ENCODE measurements at places on chromosomes 6 and 20.
A peak's percentile ranks its signal among the peaks of the same experiment; 100 is the strongest.

DNA sequence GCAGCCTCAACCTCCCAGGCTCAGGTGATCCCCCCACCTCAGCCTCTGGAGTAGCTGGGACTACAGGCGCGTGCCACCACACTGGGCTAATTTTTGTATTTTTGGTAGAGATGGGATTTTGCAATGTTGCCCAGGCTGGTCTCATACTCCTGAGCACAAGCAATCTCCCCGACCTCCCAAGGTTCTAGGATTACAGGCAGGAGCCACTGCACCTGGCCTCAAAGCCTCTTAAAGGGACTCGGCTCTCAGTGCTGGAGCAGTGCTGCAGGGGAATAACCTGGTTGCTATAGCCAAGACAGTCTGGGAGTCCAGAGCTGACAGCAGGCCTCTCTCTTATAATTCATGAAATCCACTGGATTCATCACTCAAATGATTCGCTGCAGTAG, 17.0 kb downstream of the GHRH start:
- H3K4me1 ChIP-seq = peaks cover 6% of the 10 kb centered on the region
- no peak overlapping the region for H3K27ac ChIP-seq
- H3K36me3 ChIP-seq = peaks cover 46% of the 10 kb centered on the region
- H3K27me3 ChIP-seq = no peaks in the 10 kb centered on the region
- DNase-seq = no peak

DNA sequence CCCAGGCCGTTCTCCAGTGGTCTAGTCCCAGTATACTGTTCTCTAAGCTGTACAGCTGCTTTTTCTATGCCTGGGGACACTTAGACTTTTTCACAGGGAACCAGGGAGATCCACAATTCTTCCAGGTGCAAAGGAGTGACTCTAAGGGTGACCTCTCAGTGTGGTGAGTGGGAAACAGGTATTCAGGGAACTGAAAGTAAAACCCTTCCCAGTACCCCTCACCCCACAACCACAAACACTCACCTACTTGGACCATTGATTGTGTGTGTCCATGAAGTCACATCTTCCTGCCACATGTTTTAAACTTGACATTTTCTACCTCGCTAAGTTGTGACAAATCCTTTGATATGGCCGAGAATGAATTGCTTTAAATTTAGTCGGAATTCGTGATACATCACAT, 183.6 kb downstream of the CLIC5 start:
- DNase-seq = no peak
- no peaks in the 10 kb centered on the region for H3K4me1 ChIP-seq
- no peaks in the 10 kb centered on the region for H3K27me3 ChIP-seq

- peaks cover 23% of the 10 kb centered on the region for H3K27me3 ChIP-seq
- H3K4me3 ChIP-seq = no peak overlapping the region
- no peaks in the 10 kb centered on the region for H3K4me1 ChIP-seq
- no peaks in the 10 kb centered on the region for H3K36me3 ChIP-seq
- DNase-seq = no peak
These were observed 91.0 kb downstream of the SLC2A10 start for GRCh38 chr20:46800409-46800804.

DNA sequence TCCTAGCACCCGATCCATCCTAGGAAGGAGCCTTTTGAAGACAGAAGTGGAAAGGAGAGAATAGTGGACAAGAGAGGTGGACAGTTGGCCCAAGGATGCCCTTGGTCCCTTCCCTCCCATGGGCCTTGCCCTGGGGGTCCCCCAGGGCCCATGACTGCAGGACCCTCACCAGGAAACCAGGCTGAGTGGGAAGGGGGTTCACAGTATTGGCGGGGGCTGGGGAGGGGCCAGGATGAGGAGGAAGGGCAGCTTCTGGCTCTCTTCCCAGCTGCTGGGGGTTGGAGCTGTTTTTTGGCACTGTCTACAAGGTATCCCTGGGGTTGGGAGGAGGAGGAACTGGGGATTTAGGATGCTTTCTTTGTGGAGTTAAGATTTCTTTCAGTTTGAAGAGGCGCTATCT, 4.0 kb upstream of the DSN1 start:
- H3K27me3 ChIP-seq = no peaks in the 10 kb centered on the region
- no peaks in the 10 kb centered on the region for H3K36me3 ChIP-seq
- no peak overlapping the region for H3K4me3 ChIP-seq
- H3K4me1 ChIP-seq = peaks cover 23% of the 10 kb centered on the region
- DNase-seq = no peak
- no peak overlapping the region for H3K27ac ChIP-seq

DNA sequence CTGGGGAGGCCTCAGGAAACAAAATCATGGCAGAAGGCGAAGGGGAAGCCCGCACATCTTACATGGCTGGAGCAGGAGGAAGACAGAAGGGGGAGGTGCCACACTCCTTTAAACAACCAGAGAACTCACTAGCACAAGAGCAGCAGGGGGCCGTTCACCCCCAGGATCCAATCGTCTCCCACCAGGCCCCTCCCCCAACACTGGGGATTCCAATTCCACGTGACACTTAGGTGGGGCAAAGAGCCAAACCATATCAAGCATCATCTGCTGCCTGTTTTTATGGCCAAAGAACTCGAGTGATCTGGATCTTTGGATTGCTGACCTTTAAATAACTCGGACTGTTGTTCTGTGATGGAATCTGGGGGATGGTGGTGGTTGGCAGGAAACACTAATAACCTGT, 28.0 kb downstream of the PNLDC1 start:
- no peak overlapping the region for H3K4me3 ChIP-seq
- no peak overlapping the region for H3K27ac ChIP-seq
- no peaks in the 10 kb centered on the region for H3K27me3 ChIP-seq
- H3K36me3 ChIP-seq = no peaks in the 10 kb centered on the region

GRCh38 chr6:111992851-111993250, 61.1 kb upstream of the CCN6 start:
- H3K4me3 ChIP-seq = no peak overlapping the region
- no peaks in the 10 kb centered on the region for H3K27me3 ChIP-seq
- no peak for DNase-seq

- H3K27me3 ChIP-seq = no peaks in the 10 kb centered on the region
- no peaks in the 10 kb centered on the region for H3K36me3 ChIP-seq
- no peak for DNase-seq
- no peak overlapping the region for H3K4me3 ChIP-seq
- no peak overlapping the region for H3K27ac ChIP-seq
These were observed 57.1 kb downstream of the UST start for GRCh38 chr6:148803979-148804378.

DNA sequence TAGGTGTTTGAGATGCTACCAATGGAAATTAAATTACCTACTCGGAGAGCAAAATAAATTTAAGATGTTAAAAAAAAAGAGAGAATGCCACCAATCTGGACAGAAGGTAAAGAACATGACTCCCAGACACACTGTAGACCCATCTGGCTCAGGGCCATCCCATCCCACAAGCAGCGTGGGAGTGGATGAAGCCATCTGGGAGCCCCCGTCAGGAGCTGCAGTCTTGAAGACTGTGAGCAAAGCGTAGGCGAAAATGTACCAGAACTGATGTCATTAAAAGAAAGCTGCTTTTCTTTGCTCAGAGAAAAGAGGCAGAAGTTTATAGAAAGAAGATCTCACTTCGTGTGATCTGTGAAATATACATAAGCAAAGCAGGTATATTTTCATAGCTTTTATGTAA, 815.7 kb downstream of the QKI start:
- H3K27ac ChIP-seq = no peak overlapping the region
- no peaks in the 10 kb centered on the region for H3K4me1 ChIP-seq
- no peak overlapping the region for H3K4me3 ChIP-seq
- H3K27me3 ChIP-seq = no peaks in the 10 kb centered on the region

- H3K27ac ChIP-seq = no peak overlapping the region
- no peak overlapping the region for H3K4me3 ChIP-seq
- DNase-seq = no peak
- peaks cover 43% of the 10 kb centered on the region for H3K36me3 ChIP-seq
These were observed 83.4 kb downstream of the REV3L start for GRCh38 chr6:111399626-111400025.

- no peaks in the 10 kb centered on the region for H3K27me3 ChIP-seq
- no peaks in the 10 kb centered on the region for H3K4me1 ChIP-seq
- H3K36me3 ChIP-seq = no peaks in the 10 kb centered on the region
- no peak overlapping the region for H3K27ac ChIP-seq
- no peak overlapping the region for H3K4me3 ChIP-seq
These were observed 690.6 kb downstream of the EPM2A start for GRCh38 chr6:145044641-145045246.

GRCh38 chr6:43875849-43876572, 106.0 kb downstream of the VEGFA start:
- no peak for DNase-seq
- H3K27ac ChIP-seq = no peak overlapping the region
- no peaks in the 10 kb centered on the region for H3K27me3 ChIP-seq
- H3K4me3 ChIP-seq = no peak overlapping the region
- H3K4me1 ChIP-seq = peaks cover 10% of the 10 kb centered on the region

- H3K36me3 ChIP-seq = no peaks in the 10 kb centered on the region
- H3K4me3 ChIP-seq = no peak overlapping the region
- no peak overlapping the region for H3K27ac ChIP-seq
- H3K4me1 ChIP-seq = peaks cover 6% of the 10 kb centered on the region
- no peaks in the 10 kb centered on the region for H3K27me3 ChIP-seq
These were observed 41.8 kb downstream of the OLIG3 start for GRCh38 chr6:137452333-137452894.

GRCh38 chr6:71252410-71252809, 36.2 kb upstream of the OGFRL1 start:
- H3K4me1 ChIP-seq = peaks cover 4% of the 10 kb centered on the region
- no peak overlapping the region for H3K4me3 ChIP-seq
- H3K36me3 ChIP-seq = no peaks in the 10 kb centered on the region
- no peaks in the 10 kb centered on the region for H3K27me3 ChIP-seq
- no peak for DNase-seq

GRCh38 chr20:44083220-44083933, 103.6 kb downstream of the JPH2 start:
- peaks cover 4% of the 10 kb centered on the region for H3K27me3 ChIP-seq
- no peak overlapping the region for H3K27ac ChIP-seq
- H3K36me3 ChIP-seq = no peaks in the 10 kb centered on the region
- peaks cover 16% of the 10 kb centered on the region for H3K4me1 ChIP-seq
- no peak overlapping the region for H3K4me3 ChIP-seq

DNA sequence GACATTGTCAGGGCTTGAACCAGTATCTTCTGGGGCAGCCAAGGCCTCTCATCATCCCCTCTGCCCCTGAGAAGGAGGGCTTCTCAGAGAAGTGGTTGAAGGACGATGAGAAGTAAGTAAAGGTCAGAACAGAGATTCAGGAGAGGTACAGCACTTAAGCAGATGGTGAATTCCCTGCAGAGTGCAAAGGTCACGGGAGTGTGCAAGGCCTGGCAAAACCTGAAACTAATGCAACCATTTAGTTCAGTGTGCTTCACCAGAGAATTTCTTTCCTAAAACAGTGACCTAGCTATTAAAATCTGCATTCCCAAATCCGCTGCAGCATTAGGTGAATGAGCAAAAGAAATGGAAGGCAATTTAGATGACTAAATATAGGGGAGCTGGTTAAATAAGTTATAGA, 58.4 kb downstream of the TRERF1 start:
- no peak overlapping the region for H3K27ac ChIP-seq
- DNase-seq = peak; percentile 23

DNA sequence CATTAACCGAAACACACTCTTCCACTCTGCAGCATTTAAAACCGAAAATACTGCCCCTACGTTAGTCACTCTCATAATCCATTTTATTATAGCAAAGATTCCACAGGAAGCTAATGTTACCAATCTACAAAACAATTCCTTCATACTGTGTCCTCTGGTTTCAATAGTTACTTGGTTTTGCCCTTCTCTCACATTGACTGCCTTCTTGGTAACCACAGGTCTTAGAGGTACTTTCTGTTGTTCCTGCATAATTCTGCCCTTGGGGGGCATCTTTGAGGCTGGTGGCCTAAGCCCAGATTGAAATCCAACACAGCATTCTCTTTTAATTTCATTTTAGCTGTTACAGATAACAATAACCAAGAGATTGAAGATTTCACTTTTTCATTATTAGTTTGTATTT, 9.8 kb upstream of the DCBLD1 start:
- H3K4me3 ChIP-seq = no peak overlapping the region
- no peak overlapping the region for H3K27ac ChIP-seq
- H3K27me3 ChIP-seq = no peaks in the 10 kb centered on the region

- peaks cover 35% of the 10 kb centered on the region for H3K36me3 ChIP-seq
- no peak for DNase-seq
- H3K27ac ChIP-seq = no peak overlapping the region
- H3K27me3 ChIP-seq = no peaks in the 10 kb centered on the region
- H3K4me1 ChIP-seq = no peaks in the 10 kb centered on the region
These were observed 153.7 kb downstream of the TMEM242 start for GRCh38 chr6:157169656-157170055.

DNA sequence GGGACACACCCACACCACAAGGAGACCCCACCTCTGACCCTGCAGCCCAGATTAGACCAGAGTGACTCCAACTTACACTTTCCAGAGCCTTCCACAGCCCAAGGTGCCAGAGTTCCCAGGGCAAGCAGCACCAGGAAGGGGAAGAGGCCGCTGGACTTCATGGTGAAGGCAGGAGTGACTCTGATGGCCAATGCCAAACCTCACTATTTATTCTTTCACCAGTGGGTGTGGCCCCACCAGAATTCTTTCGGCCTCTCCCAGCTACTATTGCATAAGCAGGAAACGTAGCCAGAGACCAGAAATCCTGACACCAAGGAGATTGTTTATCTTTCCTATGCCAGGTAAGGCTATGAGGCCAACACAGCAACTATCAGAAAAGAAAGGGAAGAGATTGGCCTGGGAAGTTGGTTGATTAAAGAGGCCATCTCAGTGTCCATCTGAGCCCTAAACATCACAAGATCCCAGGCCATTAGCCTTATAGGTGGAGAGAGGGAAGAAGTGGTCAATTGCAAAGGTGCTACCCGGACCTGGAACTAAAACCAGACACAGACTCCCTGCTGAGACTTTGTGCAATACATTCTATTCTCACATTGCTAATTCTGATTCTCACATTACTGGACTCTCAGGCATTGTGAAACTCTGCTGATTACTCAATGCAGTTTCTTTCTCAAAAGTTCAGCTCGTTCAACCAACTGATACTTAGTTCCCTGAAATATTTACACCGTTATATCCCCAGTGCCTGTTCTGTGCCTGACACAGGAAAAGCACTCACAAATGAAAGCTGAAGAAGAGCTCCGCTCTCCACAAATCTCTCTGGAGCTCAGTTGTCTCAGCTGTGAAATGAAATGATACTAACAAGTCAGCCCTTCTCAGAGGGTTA, at the start of gene SLPI:
SLPI (minus strand) TSS at position 182 of the 880 bp plus-strand sequence; CDS start at position 161, 21 bp downstream.
- peaks cover 37% of the 10 kb centered on the region for H3K4me1 ChIP-seq
- DNase-seq = peak; percentile 74
- peaks cover 3% of the 10 kb centered on the region for H3K27me3 ChIP-seq
- H3K36me3 ChIP-seq = no peaks in the 10 kb centered on the region
- H3K27ac ChIP-seq = peak within 1 kb of the TSS; percentile 84

DNA sequence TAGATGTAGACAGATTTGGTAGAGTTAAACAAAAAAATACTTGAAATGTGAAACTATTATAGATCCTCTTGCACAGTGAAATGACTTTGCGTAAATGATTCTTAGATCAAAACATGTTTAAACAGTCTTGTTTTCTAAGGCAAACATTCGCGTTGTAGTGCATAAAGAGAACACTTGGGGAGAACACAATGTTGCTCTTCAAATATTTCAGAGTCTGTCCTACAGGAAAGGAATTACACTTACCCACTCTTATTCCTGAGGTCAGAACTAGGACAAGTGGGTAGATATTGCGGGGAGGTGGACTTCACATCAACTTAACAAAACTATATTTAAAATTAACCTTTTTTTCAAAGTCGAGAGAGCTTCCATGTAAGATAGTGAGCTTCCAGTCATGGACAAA, 183.5 kb upstream of the PCSK2 start:
- no peak for DNase-seq
- no peak overlapping the region for H3K4me3 ChIP-seq

- H3K4me1 ChIP-seq = peaks cover 38% of the 10 kb centered on the region
- peak overlapping the region; percentile 61 for H3K4me3 ChIP-seq
- H3K36me3 ChIP-seq = no peaks in the 10 kb centered on the region
- H3K27me3 ChIP-seq = no peaks in the 10 kb centered on the region
These were observed 2.0 kb downstream of the SPAG4 start for GRCh38 chr20:35617397-35618262.

Data from suprapubic skin (tissue), 4 donors.